MCF 10A (cell line): ENCODE measurements at places on chromosomes 13 and 19. TPM values are rescaled to one million over a fixed set of nuclear protein-coding genes. Genes with fewer than 3 reads are reported as not detected.
A peak's percentile ranks its signal among the peaks of the same experiment; 100 is the strongest.

The LAIR1 gene
- total RNA-seq: not detected in 2 replicates

The ALOX5AP gene
- 0.83 and 1.5 TPM in 2 replicates for total RNA-seq

The ZNF888 gene
- total RNA-seq: 7.0 and 7.3 TPM in 2 replicates

The F2RL3 gene
- not detected in 2 replicates for total RNA-seq

The SELENOV gene
- not detected in 2 replicates for total RNA-seq

The APOE gene
- 3.3 and 7.0 TPM in 2 replicates for total RNA-seq

The KLC3 gene
- 3.9 TPM in 2 replicates for total RNA-seq

The SLC8A2 gene
- total RNA-seq: 0.54 TPM in 1 of 2 replicates, not detected in the other

The SH2D3A gene
- total RNA-seq: 28.5 and 76.7 TPM in 2 replicates

The PLPP2 gene
- total RNA-seq: 5.4 and 9.4 TPM in 2 replicates

The CRX gene
- not detected in 2 replicates for total RNA-seq

DNA sequence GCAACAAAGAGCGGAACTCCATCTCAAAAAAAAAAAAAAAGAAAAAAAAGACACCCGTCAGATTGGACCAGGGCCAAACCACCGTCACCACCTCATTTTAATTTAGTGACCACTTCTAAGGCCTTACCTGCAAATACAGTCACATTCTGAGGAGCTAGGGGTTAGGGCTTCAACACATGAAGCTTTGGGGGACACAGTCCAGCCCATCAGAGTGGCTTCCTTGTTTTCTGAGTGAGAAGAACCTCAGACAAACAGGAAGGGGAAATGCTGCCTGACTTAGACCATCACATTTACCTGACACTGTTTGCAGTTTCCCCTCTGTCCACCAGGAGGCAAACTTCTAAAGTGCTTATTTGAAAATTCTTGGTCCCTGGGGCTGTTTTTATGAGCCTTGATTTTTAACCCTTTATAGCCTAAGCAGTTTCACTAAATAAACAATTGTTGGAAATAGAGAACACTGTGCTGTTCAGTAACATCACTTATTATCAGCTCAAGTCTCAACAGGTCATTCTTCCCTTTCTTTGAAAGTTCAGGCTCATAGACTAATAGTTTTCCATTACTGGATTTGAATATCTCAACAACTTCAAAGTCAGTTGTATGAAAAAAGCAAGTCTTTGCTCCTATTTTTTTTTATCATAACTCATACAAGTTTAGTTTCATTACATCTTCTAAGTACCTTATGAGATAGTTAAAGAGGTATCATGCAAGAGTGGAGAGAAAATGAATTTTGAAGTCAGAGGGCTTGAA lies 74.9 kb upstream of the WASF3 start:
- no peaks in the 10 kb centered on the region for H3K36me3 ChIP-seq
- peak; percentile 84 for DNase-seq
- H3K4me3 ChIP-seq: peak overlapping the region; percentile 30
- no peaks in the 10 kb centered on the region for H3K4me1 ChIP-seq

DNA sequence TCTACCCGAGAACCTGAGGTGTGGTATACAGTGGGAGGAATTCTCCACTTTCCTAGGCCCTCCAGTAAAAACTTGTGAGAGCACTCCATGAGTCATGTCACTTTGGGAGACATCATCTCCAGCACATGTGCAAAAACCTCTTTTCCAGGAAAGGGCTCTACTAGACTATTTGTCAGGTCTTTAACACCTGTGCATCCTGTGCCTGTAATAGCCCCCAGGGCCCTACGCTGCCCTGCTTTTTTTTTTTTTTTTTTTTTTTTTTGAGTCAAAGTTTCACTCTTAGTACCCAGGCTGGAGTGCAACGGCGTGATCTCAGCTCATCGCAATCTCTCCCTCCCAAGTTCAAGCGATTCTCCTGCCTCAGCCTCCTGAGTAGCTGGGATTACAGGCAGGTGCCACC lies 1.7 kb upstream of the ERVV-1 start:
- H3K4me3 ChIP-seq: no peak overlapping the region
- no peaks in the 10 kb centered on the region for H3K4me1 ChIP-seq
- no peaks in the 10 kb centered on the region for H3K27me3 ChIP-seq
- H3K36me3 ChIP-seq: no peaks in the 10 kb centered on the region

- no peak overlapping the region for H3K27ac ChIP-seq
- H3K36me3 ChIP-seq: no peaks in the 10 kb centered on the region
- no peaks in the 10 kb centered on the region for H3K4me1 ChIP-seq
- no peak overlapping the region for H3K4me3 ChIP-seq
Measured at GRCh38 chr19:31530781-31531180, 181.5 kb upstream of the TSHZ3 start.

GRCh38 chr19:17385878-17386611 lies 8.0 kb downstream of the CCDC194 start:
- peak; percentile 72 for DNase-seq
- peaks cover 4% of the 10 kb centered on the region for H3K4me1 ChIP-seq
- H3K27ac ChIP-seq: no peak overlapping the region
- no peaks in the 10 kb centered on the region for H3K27me3 ChIP-seq

GRCh38 chr13:112754281-112755025 lies 64.6 kb downstream of the ATP11A start:
- H3K36me3 ChIP-seq: no peaks in the 10 kb centered on the region
- no peak overlapping the region for H3K4me3 ChIP-seq
- H3K4me1 ChIP-seq: no peaks in the 10 kb centered on the region
- no peak overlapping the region for H3K27ac ChIP-seq

DNA sequence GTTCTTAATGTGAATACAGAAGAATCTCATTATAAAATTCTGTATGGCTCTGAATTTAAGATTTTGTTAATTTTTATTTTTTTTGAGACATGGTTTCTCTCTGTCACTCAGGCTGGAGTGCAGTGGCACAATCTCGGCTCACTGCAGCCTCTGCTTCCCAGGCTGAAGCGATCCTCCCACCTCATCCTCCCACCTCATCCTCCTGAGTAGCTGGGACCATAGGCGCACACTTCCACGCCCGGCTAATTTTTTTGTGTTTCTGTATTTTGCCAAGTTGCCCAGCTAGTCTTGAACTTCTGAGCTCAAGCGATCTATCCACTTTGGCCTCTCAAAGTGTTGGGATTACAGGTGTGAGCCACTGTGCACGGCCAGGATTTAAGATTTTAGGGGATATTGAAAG lies 14.3 kb downstream of the CYP2A7 start:
- no peaks in the 10 kb centered on the region for H3K36me3 ChIP-seq
- no peaks in the 10 kb centered on the region for H3K4me1 ChIP-seq
- no peak overlapping the region for H3K4me3 ChIP-seq
- no peak overlapping the region for H3K27ac ChIP-seq
- no peak for DNase-seq

- no peak overlapping the region for H3K27ac ChIP-seq
- H3K27me3 ChIP-seq: no peaks in the 10 kb centered on the region
- peaks cover 34% of the 10 kb centered on the region for H3K36me3 ChIP-seq
- peak overlapping the region; percentile 57 for H3K4me3 ChIP-seq
- peak; percentile 83 for DNase-seq
- H3K4me1 ChIP-seq: peaks cover 18% of the 10 kb centered on the region
Measured at GRCh38 chr19:49019242-49019932, 2.5 kb upstream of the LHB start.

DNA sequence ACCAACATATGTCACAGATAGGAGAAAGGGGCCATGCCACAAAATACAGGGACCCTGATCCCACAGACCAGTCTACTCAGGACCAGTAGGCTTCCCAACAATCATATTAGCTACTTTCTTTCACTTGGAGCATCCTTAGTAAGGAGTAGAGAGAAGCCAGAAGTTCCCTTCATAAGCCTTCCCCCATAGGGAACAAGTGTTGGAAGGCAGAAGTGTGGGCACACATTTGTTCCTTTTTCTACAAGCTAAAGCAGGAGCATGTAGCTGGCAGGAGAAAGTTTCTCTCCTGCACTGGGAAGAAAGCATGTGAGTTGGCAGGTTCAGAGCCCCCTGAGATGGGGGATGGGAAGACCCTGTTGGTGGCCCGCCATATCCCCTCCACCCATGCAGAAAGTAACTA lies 165.4 kb downstream of the KCTD12 start:
- H3K36me3 ChIP-seq: no peaks in the 10 kb centered on the region
- H3K4me1 ChIP-seq: no peaks in the 10 kb centered on the region
- H3K4me3 ChIP-seq: no peak overlapping the region
- no peaks in the 10 kb centered on the region for H3K27me3 ChIP-seq
- no peak overlapping the region for H3K27ac ChIP-seq

DNA sequence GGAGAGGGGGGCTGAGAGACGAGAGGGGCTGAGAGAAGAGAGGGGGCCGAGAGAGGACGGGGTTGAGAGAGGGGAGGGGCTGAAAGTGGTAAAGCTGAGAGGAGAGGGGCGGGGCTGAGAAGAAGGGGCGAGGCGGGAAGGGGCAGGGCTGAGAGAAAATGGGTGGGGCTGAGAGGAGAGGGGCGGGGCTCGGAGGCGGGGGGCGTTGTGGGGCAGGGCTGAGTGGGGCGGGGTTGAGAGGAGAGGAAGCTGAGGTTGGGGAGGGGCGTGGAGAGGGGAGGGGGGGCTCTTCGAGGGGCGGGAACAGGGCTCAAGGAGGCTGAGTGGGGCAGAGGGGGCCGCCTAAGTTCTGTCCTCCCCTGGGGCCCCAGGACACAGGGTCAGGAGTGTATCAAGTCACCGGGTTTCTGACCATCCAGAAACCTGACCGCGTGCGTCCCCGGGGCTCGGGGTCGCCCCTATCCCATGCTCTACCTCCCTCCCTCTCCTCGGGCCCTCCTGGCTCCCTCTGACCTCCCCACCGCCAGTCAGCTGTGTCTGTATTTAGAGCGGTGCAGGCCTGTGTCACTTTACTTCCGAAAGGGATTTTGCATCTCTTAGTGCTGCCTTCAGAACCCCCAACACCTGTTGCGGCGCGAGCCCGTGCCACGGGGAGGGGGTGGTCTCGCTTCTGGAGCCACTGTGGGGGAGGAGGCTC lies 38.6 kb upstream of the SEMA6B start:
- H3K36me3 ChIP-seq: no peaks in the 10 kb centered on the region
- peak; percentile 66 for DNase-seq
- peak overlapping the region; percentile 52 for H3K4me3 ChIP-seq
- no peaks in the 10 kb centered on the region for H3K4me1 ChIP-seq
- H3K27me3 ChIP-seq: no peaks in the 10 kb centered on the region

GRCh38 chr13:112242777-112243176 lies 133.4 kb upstream of the SPACA7 start:
- H3K27me3 ChIP-seq: no peaks in the 10 kb centered on the region
- no peak overlapping the region for H3K4me3 ChIP-seq
- H3K4me1 ChIP-seq: no peaks in the 10 kb centered on the region
- no peak for DNase-seq

DNA sequence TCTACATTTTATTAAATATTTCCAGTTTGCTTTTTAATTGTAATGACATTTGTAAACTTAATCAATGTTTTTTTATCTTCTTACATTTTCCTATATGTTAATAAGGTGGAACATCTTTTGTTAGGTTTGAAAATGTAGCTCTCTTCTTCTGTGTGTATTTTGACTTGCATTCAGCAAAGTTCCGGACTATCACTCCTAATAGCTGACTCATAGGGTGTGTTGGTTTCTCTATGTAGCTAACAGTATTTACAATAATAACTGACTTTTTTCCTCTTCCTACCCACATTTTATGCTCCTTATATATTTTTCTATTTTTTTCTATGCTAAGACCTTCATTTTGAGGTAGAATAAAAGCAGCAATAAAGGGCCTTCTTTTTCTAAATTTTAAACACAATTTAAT lies 28.1 kb downstream of the MYO16 start:
- no peak for DNase-seq
- no peaks in the 10 kb centered on the region for H3K36me3 ChIP-seq
- no peak overlapping the region for H3K27ac ChIP-seq
- H3K4me3 ChIP-seq: no peak overlapping the region
- peaks cover 81% of the 10 kb centered on the region for H3K27me3 ChIP-seq

DNA sequence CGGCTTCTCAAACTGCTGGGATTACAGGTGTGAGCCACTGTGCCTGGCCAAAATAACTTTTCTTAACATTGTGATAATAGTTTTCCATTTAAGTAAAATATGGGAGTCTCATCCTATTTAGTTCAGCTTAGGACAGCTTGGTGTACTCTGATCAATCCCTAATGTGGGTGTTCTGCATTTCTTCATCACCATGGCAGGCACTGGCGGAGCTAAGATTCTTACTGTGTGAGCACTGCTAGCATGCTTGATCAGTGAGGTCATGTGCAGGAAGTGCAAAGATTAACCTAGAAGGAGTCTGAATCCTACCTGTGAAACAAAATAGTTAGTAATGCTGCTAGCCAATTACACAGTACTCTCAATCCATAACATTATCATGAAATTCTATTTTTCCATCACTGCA lies 1684.2 kb upstream of the SLC10A2 start:
- no peak overlapping the region for H3K4me3 ChIP-seq
- H3K27ac ChIP-seq: no peak overlapping the region
- H3K4me1 ChIP-seq: no peaks in the 10 kb centered on the region
- no peaks in the 10 kb centered on the region for H3K27me3 ChIP-seq

GRCh38 chr19:22026687-22027086 lies 15.9 kb upstream of the ZNF208 start:
- DNase-seq: no peak
- H3K27me3 ChIP-seq: no peaks in the 10 kb centered on the region
- H3K4me3 ChIP-seq: no peak overlapping the region
- no peaks in the 10 kb centered on the region for H3K4me1 ChIP-seq

GRCh38 chr19:2359992-2360685 lies at the start of gene TMPRSS9:
TMPRSS9 (plus strand) TSS chr19:2360265; CDS start chr19:2389786, 29,521 bp downstream.
- no peak within 1 kb of the TSS for H3K4me3 ChIP-seq
- DNase-seq: no peak
- H3K4me1 ChIP-seq: no peaks in the 10 kb centered on the region
- no peaks in the 10 kb centered on the region for H3K36me3 ChIP-seq

- DNase-seq: no peak
- no peak overlapping the region for H3K27ac ChIP-seq
- H3K4me3 ChIP-seq: peak overlapping the region; percentile 5
- no peaks in the 10 kb centered on the region for H3K27me3 ChIP-seq
- no peaks in the 10 kb centered on the region for H3K36me3 ChIP-seq
Measured at GRCh38 chr19:12052091-12052496, 667 bp downstream of the ZNF878 start.

DNA sequence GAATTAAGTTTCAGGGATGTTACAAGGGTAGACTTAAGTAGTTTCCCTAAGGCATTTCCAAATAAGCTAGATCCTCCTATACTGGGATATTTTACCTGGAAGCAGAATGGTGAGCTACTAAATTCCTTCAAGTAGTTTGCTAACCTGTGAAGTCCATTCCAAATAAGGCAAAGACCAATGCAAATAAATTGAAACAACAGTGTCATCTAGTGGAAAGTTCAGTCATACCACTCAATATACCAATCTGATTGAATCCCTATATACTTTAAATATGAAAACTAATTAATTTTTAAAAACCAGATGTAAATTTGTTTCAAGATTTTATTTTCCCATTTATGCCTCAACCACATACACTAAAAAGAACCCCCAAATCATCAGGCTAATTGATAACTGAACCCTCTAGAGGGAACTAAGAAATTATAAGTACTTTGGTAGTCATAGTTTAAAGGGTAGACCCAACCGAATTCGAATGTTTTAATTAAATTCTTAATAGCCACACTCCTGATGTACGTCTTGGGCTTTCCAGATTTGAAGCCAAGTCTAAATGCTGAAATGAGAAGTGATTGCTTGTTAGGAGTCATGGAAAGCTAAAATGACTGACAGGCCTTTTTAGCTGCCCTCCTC lies 223.7 kb downstream of the TBC1D4 start:
- DNase-seq: peak; percentile 70
- H3K36me3 ChIP-seq: no peaks in the 10 kb centered on the region
- H3K4me1 ChIP-seq: peaks cover 10% of the 10 kb centered on the region
- H3K27me3 ChIP-seq: no peaks in the 10 kb centered on the region
- H3K4me3 ChIP-seq: no peak overlapping the region
- H3K27ac ChIP-seq: no peak overlapping the region

GRCh38 chr19:2477732-2478191 lies 1.8 kb downstream of the GADD45B start:
- peak overlapping the region; percentile 89 for H3K27ac ChIP-seq
- H3K4me3 ChIP-seq: peak overlapping the region; percentile 98
- H3K4me1 ChIP-seq: peaks cover 9% of the 10 kb centered on the region
- peaks cover 40% of the 10 kb centered on the region for H3K36me3 ChIP-seq
- DNase-seq: peak; percentile 56
